WTC11 (cell line): ENCODE measurements at places on chromosomes 2 and 18. TPM values are rescaled to one million over a fixed set of nuclear protein-coding genes. Genes with fewer than 3 reads are reported as not detected.

- H3K4me1 ChIP-seq, result no peaks in the 10 kb centered on the region
- no peak for DNase-seq
- H3K36me3 ChIP-seq, result peaks cover 21% of the 10 kb centered on the region
- H3K4me3 ChIP-seq, result no peak overlapping the region
- H3K27me3 ChIP-seq, result no peaks in the 10 kb centered on the region; the same call in 1 of the 2 replicates
These were observed 170.3 kb upstream of the MAP2 start for GRCh38 chr2:209253544-209253943.

DNA sequence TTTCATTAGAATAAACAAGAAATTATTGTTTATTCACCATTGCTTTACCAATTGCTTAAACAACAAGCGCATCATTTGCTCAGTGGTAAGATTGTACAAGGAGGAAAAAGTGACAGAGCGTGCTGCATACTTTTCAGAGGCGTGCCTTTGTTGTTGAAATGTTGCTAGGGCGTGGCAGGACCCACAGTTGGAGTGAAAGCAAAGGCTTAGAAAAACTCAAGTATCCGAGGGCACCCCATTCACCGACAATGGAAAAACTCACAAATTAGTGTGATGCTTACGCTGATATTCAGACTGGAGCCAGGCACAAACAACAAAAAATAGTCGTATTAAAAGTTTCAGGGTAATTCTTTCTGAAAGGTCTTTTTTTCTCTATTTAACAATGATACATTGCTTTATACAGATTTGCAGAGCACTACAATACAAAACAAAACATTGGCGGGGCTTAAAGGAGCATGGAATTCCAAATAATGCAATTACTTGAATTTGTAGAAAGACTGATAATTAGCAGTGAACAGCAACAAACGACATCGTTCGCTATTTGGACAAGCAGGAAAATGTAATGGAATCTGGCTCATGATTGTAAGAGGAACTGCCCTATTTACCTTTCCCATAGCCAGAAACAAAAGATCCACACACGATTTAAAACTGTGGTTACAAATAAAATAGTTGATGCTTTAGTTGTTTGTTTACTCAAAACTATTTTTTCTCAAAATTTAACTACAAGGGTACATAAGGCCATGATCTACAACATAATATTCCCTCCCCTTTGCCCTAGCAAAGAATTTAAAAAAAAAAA lies 37.8 kb upstream of the RTTN start:
- no peak overlapping the region for H3K4me3 ChIP-seq
- no peak overlapping the region for H3K27ac ChIP-seq
- no peaks in the 10 kb centered on the region for H3K4me1 ChIP-seq
- H3K36me3 ChIP-seq, result no peaks in the 10 kb centered on the region

- H3K4me3 ChIP-seq, result no peak overlapping the region
- H3K4me1 ChIP-seq, result peaks cover 44% of the 10 kb centered on the region
- DNase-seq, result no peak
- H3K27me3 ChIP-seq, result no peaks in the 10 kb centered on the region
- 0 out of 2 replicates have a peak, but pooled peaks cover 4% of the 10 kb centered on the region for H3K36me3 ChIP-seq
These were observed 164.5 kb downstream of the HAUS1 start for GRCh38 chr18:46268671-46269070.

GRCh38 chr2:146301287-146301686 lies 1543.5 kb upstream of the ACVR2A start:
- H3K36me3 ChIP-seq, result peaks cover 39% of the 10 kb centered on the region
- no peak overlapping the region for H3K27ac ChIP-seq
- DNase-seq, result no peak

GRCh38 chr2:203951366-203951902 lies 14.9 kb downstream of the ICOS start:
- no peaks in the 10 kb centered on the region for H3K36me3 ChIP-seq
- no peak for DNase-seq
- H3K27ac ChIP-seq, result no peak overlapping the region
- H3K4me1 ChIP-seq, result no peaks in the 10 kb centered on the region

- no peaks in the 10 kb centered on the region for H3K27me3 ChIP-seq
- H3K27ac ChIP-seq, result no peak overlapping the region
- no peaks in the 10 kb centered on the region for H3K4me1 ChIP-seq
These were observed 203.7 kb upstream of the ZNF804A start for GRCh38 chr2:184394642-184395041.

- peaks cover 21% of the 10 kb centered on the region for H3K4me1 ChIP-seq
- H3K27ac ChIP-seq, result no peak overlapping the region
- H3K4me3 ChIP-seq, result no peak overlapping the region
- DNase-seq, result no peak
- H3K36me3 ChIP-seq, result no peaks in the 10 kb centered on the region
These were observed 310.0 kb upstream of the UBE2E3 start for GRCh38 chr2:180670302-180671003.

DNA sequence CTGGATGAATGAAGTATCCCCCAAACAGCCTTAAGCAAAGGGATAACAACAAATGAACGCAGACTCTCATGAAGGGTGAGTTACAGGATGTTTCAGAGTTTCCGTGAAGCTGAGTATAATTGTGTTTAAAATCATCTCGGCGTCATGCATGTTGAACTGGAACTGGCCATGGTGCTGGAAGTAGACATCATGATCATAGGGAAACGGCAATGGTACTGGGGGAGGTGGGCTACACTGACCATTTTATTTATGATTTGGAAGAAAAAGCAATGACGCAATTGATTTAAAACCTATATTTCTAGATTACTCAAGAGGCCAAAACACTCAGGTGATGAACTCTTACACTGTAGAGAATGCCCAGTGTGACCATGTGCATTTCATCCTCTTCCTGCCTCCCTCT lies 387.9 kb upstream of the MYT1L start:
- H3K27ac ChIP-seq, result no peak overlapping the region
- DNase-seq, result no peak
- no peaks in the 10 kb centered on the region for H3K4me1 ChIP-seq
- H3K27me3 ChIP-seq, result no peaks in the 10 kb centered on the region

FRZB gene
- 1.2 to 1.9 TPM (median 1.5 TPM) in 3 replicates for total RNA-seq

CCNYL1 gene
- 26.6 to 31.6 TPM (median 28.1 TPM) in 3 replicates for total RNA-seq

NAT8 gene
- total RNA-seq, result not detected in 3 replicates

IL18RAP gene
- not detected in 3 replicates for total RNA-seq

RANBP2 gene
- 66.8 to 90.4 TPM (median 68.9 TPM) in 3 replicates for total RNA-seq

NEURL3 gene
- total RNA-seq, result not detected in 3 replicates
